H4 (cell line): ENCODE measurements at places on chromosomes 16 and 17. TPM values are rescaled to one million over a fixed set of nuclear protein-coding genes. Genes with fewer than 3 reads are reported as not detected.

Gene LGALS9
- total RNA-seq = 6.6 and 10.8 TPM in 2 replicates

Gene PPP1R9B
- 16.3 and 18.5 TPM in 2 replicates for total RNA-seq

Gene CHAD
- total RNA-seq = not detected in 2 replicates

Gene CPHXL2
- total RNA-seq = not detected in 2 replicates

DNA sequence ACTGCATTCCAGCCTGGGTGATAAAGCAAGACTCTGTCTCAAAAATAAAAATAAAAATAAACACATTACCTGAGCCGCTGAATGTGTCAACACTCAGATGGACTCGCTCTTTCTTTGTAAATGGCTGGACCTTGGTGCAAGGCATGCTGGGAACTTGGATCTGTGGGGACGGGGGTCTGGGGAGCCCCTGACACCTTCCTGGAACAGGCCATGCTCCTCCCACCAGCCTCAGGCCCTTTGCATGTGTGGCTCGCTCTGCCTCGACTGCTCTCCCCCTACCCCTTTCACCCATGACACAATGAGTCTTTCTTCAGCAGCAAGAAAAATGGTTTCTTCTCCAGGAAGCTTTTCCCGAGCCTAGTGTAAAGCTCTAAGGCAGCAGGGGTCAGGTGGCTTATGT lies 94.0 kb upstream of the CDH5 start:
- DNase-seq = no peak

- no peak for DNase-seq
Observed at GRCh38 chr16:86970726-86971125, 346.5 kb downstream of the C16orf95 start.

- no peak for DNase-seq
Observed at GRCh38 chr16:339680-340079, 12.8 kb downstream of the AXIN1 start.

GRCh38 chr17:47953909-47954308 lies 3.8 kb downstream of the PRR15L start:
- no peak for DNase-seq

- no peak for DNase-seq
Observed at GRCh38 chr17:82382933-82383255, 11.3 kb downstream of the UTS2R start.

DNA sequence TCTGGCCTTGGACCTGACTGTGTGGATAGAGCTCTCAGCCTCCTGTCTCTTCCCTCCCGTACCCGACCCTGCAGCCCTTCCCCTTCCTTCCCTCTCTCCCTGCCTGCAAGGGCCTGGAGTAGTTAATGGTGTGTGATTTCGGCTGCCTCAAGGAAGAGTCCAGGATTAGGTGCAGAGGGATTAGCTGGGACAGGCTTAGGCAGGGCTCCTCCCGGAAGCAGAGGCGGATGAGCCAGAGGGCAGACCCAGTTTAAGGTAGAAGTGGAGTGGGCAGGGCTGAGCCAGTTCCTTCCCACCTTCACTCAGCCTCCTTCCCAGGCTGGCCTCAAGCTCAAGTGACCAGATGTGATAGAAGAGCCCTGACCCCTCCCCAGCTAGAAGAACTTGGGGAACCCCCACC lies 16.8 kb downstream of the GUCY2D start:
- DNase-seq = no peak

DNA sequence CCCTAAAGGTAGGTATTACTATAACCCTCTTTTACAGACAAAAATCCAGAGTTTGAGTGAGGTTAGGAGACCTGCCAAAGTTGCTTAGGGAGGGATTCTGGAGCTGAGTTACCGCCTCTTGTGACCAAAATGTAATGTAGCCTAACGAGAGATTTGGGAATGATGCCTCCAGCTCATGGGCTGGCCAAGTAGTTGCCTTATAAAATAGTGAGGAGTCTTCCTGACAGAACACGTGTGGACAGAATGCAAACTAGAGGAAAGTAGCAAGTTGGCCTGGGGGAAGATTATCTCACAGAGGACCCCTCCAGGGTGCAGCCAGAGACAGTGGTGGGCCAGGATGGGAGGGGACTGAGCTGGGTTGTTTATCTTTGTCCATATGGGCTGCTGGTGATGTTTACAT lies 543.7 kb upstream of the CDH11 start:
- DNase-seq = no peak

DNA sequence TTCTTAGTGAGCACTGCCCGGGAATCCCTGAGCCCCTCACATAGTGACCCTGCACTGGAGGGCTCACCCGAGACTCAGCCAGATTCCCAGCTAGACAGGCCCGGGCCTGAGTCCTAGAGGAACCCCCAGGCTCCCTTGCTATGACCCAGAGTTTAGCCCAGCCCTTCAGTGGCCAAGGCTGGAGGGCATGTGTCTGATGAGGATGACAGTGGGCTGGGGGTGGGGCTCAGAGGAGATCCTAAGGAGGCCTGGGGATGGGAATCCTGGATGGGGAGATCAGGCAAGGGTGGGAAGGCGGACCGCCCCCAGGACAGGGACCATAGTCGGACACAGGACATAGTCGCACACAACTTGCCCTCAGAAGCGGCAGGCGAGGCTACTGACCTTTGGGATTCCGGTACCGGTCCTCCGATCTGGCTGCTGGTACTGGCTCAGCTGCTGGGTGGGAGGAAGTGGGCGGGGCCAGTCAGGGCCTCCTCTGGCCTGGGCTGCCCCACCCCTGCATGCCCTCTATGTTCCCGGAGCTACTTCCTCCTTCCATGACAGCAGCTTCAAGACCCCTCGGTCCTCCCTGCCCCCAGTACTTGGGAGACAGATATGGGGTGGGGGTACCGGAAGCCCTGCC lies 1.1 kb downstream of the CD79B start:
- no peak for DNase-seq

DNA sequence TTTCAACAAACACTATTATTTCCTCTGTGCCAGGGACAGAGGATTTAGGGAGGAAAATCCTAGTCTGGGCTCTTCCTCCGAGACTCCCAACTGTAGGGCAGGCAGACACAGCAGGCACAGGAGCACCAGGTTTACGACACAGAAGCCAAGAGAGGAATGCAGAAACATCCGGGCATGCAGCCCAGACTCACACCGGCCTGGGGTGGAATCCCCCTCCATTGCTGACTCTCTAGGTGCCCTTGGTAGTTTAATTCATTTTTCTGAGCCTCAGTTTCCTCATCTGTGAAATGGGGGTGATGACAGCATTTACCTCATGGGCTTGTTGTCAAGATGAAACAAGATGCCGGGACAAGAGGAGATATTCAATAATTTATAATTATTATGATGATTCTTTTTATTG lies 14.9 kb downstream of the CA4 start:
- DNase-seq = no peak

DNA sequence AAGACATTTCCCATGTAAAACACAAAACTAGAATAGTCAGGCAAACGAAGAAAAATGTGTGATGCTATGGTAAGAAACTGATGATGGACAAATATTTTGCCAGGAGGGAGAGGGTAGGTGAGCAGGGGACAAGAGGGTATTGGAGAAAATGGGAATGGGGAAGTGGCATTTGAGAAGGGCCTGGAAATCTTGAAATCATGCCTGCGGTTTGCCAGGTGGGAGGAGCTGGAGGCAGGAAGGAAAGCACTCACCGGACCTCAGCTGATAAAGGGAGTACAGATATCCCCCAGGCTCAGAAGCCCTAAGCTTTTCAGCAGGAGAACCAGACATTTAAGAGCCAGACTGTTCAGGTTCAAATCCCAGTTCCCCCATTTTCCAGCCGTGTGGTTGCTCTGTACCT lies 103.6 kb downstream of the GSG1L start:
- no peak for DNase-seq

GRCh38 chr17:72726936-72727335 lies 365.6 kb downstream of the SLC39A11 start:
- peak; percentile 47 for DNase-seq

GRCh38 chr16:85029981-85030401 lies 2.4 kb downstream of the KIAA0513 start:
- DNase-seq = no peak

DNA sequence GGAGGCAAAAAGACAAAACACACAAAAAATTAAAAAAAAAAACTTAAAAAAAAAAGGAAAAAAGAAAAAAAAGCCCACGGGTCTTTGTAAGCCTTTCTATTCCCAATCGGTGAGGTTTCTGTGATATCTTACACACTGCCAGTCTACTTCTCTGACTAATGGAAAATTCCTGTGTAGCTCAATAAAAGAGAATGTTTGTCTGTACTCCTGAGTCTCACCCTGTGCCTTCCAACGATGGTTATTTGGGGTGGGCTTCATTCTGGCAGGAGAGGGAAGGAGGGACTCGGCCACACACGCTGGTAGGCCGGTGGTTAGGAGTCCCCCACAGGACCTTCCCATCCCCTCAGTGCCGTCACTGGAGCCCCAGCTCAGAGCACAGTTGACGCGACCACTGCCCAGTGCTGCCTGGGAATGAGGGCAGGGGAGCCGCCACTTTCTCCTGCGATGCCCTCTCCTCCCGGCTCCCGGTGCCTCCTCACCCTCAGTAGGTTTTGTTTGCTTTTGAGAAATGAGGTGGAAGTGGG lies 68.0 kb downstream of the AMFR start:
- DNase-seq = no peak

GRCh38 chr17:15884731-15885130 lies 60.2 kb upstream of the ADORA2B start:
- no peak for DNase-seq

DNA sequence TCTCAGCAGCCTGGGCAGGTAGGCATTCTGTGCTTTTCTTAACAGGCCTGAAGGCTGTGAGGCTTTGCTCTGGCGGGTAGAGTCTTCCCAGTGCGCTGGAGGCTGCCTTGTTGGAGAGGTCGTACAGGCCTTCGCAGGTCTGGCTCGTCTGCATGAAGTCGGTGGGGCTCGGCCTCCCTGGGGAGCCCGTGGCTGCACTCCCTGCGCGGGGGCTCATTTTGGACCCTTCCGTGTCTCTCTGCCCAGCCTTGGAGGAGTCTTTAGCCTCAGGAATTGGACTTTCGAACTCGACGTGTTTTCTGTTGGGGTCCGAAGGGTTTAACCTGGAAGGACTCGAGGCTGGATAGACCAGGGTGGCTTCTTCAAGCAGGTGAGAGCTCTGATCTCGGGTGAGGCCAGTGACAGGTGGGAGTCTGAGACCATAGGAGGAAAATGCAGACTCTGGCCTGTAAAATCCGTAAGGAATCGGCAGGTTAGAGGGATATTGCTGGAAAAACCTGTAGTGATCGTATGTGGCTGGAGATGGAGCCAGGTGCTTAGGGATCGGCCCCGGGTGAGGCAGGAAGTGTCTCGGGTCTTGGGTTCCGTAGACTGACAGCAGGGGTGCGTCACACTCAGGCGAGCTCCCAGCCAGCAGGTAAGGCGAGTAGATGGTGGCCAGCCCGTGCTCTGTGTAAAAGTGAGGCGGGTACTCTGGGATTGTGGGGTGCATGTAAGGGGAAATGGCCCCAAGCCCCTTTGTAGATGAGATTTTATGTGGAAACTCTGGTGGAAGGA lies 8.6 kb downstream of the ZNF750 start:
- DNase-seq = no peak

GRCh38 chr17:36686123-36686669 lies 84.8 kb downstream of the MRM1 start:
- no peak for DNase-seq

- DNase-seq = peak; percentile 25
Observed at GRCh38 chr16:77782694-77783093, 5.7 kb upstream of the VAT1L start.

DNA sequence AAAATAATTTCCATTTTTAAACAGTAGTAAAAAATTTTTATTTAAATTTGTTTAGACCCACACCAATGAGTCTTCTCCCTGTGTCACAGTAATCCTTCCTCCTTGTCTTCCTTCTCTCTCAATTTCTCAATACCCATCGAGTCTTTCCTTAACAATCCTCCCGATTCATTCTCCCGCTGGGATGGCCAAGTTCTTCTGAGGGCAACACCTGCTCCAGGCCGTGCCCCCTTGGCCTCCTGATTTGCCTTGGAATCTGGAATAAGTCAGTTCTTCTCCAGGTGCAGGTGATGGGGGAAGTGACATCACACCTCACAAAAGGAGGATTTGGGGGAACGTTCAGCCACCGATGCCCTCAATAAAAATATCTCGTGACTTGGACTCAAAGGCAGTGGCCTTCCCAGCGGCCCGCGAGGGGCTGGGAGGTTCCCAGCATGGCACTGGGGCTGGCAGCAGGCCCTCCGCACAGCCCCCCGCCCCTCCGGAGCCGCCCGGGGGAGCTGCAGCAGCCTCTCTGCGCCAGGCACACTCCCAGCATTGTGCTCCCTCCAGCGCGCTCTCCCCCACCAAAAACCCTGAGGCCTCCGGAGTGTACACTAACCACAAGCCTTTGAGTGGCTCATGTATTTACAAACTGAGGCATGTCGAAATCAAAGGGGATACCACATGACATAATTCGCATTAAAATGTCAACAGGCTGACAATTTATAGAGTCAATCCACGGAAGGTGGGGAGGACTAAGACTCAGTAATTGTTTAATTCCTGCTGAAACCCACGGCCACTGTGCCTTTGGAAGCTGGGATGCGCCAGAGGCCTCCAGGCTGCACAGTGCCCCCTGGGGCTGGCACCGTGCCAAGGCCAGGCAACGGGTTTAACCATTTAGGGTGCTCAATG lies 120.5 kb downstream of the ZFHX3 start:
- peak; percentile 94 for DNase-seq

DNA sequence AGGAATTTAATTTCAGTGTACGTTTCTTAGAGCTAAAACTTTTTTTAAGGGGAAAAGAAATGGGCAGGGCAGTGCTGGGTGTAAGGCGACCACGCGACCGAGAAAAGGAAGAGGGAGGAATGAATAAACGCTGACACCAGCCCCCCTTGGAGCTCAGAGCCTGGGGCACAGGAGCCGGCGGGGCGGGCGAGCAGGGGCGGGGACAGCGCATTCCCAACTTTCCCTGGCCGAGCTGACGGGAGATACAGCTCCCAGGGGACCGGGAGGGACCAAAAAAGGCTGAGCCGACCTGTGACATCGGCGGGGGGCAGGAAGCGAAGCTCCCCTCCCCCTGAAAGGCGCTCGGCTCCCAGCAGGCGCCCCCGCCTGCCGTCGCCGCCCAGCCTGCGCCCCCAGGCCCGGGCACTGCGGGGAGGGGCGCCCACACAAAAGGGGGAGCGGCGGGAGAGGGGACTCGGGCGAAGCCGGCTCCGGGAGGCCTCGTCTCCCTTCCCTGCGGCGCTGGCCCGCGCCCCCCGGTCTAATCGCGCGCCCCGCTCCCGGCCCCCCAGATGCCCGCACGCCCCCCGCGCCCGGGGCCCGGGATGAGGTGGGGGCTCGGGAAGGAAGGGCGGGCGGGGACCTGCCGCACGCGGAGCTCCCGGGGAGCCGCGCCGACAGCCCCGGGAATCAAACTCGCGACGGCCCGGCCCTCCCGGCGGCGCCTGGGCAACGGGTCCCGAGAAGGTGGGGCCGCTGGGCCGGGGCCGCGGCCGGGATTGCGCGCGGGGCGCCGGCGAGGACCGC lies 622 bp downstream of the CUEDC1 start:
- peak; percentile 81 for DNase-seq

- DNase-seq = no peak
Observed at GRCh38 chr17:17448076-17448475, 28.7 kb upstream of the MED9 start.

DNA sequence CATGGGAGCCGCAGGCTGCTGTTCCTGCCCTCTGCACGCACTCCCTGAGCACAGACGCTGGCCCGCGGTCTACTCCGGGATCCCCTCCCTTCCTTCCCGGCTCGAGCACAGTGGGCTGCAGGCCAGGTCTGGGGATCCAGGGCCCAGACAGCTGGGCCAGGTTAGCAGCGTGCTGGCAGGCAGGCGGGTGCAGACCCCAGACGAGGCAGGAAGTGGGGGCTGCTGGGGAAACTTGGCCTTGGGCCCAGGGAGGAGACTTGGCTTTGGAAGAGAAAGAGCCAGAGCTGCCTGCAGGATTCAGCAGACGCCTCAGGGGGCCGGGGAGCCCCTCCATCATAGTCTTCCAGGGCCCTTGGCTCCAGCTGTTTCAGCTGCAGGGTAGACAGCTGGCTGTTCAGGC lies 30.2 kb upstream of the ABCC3 start:
- no peak for DNase-seq

GRCh38 chr17:9109933-9110332 lies 88.6 kb downstream of the NTN1 start:
- DNase-seq = no peak
